ENCODE measurements at places on chromosomes 13 and 19.

DNA sequence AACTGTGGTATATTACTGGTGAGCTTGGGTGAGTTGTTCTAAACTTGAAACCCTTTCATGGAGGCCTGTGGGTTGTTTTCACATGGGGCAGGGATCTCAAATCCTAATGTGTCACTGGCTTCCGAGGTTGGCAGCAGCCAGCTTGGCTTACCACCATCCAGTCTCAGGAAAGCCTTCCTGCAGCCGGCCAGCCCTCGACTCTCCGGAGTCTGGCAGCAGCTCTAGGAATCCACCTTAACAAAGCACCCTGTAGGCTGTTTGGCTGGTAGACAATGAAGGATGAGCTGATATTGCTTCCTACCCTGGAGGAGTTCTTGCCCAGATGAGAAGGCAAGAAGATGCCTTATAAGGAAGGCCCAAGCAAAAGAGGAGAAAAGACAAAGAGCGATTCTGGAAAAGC, 188.3 kb downstream of the KLF12 start:
- peak; percentile 25 for DNase-seq

DNA sequence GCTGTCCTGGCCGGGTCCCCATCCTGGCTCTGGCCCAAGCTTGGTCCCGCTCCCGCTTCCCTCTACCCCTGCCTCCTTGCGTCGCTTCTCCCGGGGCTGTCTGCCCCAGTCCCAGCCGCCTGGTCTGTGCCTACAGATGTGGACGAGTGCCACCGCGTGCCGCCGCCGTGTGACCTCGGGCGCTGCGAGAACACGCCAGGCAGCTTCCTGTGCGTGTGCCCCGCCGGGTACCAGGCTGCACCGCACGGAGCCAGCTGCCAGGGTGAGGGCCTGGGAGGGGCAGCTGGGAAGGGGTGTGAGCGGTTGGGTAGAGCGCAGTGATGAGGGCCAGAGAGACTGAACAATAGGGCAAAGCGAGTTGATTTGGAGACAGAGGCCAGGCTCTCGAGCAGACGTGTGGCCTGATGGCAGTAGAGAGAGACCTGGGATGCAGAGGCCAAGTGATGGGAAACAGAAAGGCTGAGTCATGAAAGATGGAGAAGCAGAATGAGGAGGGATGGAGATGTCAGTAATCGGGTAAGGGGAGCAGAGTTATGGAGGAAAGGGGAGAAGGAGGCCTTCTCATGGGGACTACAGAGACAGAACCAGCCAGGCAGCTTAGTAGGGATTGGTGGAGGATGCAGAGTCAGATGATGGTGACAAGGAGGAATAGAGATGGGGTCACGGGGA, 9.4 kb downstream of the LTBP4 start:
- DNase-seq = peak; percentile 55

DNA sequence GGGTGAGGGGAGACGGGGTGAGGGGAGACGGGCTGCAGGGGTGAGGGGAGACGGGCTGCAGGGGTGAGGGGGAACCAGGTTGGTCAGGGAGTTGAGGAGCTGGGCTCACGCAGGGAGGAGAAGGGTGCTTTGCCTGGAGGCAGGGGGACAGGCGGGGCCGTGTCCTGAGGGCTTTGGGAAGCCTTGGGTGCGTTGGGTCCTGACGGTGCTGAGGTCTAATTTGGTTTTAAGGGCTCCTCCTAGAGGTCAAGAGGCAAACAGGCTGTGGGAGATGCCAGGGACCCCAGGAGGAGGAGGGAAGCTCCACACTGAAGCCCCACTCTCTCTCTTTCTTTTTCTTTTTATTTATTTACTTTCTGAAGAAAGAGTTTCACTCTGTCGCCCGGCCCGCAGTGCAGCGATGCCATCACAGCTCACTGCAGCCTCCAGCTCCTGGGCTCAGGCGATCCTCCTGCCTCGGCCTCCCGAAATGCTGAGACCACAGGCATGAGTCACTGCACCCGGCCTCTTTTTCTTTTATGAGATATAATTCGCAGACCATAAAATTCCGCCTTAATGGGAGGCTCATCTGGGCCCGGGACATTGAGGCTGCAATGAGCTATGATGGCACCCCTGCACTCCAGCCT, 9.3 kb upstream of the MISP start:
- DNase-seq = no peak

GRCh38 chr19:3097442-3097871, 3.3 kb downstream of the GNA11 start:
- DNase-seq = no peak

- DNase-seq = no peak
Observed at GRCh38 chr13:46317120-46317519, 69.9 kb downstream of the RUBCNL start.

DNA sequence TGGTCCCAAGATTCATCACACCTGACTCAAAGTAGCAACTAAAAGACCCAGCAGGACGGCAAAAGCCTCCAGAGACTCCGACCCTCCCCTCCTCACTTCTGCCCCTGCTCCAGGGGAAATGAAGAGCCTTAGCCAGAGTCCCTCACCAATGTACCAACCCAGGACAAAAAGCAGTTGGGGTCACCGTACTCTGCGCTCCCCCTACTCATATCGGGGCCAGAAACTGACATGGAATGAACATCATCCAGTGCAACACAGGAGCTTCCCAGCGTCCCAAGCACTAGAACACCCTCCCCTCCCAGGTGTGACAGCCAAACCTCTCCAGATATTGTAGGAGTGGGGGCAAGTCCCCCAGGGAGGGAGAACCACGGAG, 1.7 kb downstream of the EEF2 start:
- no peak for DNase-seq

GRCh38 chr13:25415241-25415640, 43.5 kb downstream of the ATP8A2 start:
- no peak for DNase-seq
